ENCODE measurements at places on chromosomes 1 and 21.

DNA sequence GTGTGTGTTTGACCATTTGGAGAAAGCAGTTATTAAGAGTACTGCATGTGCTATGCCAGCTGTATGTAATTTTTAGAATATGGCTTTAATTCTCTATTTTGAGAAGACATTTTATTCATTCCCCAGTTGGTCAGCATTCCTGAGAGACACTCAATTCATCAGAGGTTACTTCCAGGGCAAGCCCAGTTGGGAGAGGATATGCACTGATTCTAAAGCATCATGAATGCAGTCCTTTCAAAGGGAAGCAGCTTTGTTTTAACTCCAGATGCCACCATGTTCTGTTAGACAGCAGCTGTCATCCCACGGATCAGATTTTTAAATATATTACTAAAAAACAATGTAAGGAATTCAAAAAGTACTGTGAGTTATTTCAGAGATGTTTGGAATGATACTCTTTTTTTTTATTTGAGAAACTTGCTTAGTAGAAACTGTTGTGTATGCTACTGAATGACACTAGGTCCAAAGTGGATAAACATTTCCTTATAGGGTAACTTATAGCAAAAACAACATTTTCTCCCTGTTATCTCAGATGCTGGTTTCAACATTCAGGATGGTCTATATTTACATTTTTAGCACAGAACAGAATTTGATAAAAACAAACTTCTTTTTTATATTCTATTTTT is 149.5 kb upstream of the B3GALT2 start:
- no peak for DNase-seq

GRCh38 chr1:237638555-237638954 is 252.2 kb downstream of the ZP4 start:
- no peak for DNase-seq

DNA sequence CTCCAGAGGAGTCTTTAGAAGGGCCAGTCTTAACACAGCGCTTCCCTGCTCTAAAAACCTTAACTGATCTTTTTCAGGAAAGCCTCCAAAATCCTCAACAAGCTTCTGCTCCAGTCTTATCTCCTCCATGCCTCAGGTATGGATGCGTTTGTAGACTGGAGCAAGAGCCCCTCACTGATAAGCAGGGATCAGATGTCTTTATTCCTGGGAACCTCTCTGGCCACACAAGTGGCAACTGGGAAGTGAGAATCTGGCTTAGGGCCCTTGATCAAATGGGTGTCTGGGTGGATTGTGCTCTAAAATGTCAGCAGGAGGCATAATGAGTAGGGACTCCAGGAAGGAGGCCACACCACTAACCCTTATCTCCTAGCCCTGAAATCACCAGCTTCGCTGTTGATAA is 1.4 kb downstream of the ZBTB8A start:
- DNase-seq, result no peak

- DNase-seq, result no peak
Measured at GRCh38 chr1:234535763-234536515, 57.0 kb upstream of the TARBP1 start.

DNA sequence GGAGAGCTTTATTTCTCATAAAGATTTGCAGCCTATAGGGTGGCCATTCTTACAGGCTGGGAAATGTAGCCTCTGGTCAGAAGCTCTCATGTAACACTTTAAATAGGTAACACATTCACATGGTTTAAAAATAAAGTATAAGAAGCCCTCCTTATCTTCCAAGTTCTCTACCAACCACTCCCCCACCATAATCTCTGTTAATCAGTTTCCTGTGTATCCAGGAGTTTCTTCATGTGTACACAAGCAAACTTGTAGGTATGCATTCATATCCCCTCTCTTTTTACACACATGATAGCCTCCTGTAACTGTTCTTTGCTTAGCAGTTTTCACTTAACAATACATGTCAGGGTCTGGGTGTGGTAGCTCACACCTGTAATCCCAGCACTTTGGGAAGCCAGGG is 4.9 kb upstream of the STMN1 start:
- DNase-seq, result no peak

DNA sequence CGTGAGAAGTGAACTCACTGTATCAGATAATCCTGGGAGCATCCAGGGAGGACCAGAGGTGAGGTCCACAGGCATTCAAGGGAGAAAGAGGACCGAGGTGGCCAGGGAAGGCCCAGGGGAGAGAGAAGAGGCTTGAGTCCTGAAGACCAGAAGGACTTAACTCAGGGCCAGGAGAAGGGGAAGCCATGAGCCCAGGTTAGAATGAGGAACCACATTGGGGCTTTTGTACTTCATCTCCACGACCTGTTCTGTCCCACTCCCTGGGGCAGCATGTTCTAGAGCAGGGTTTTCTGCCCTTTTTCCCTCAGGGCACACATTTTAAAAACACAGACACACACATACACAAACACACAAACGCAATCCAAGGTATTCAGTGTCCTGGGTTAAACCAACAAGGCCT is 8.4 kb downstream of the LGR6 start:
- no peak for DNase-seq

- DNase-seq, result no peak
Measured at GRCh38 chr1:207787776-207788175, 35.9 kb downstream of the CD46 start.

GRCh38 chr1:76075877-76076276 is 1.3 kb downstream of the ST6GALNAC3 start:
- no peak for DNase-seq
